Fibroblast of skin of right biceps (primary cell): ENCODE measurements at places on chromosomes 2 and 18.

- no peak for DNase-seq
Observed at GRCh38 chr2:179551539-179552045, 287.0 kb upstream of the SESTD1 start.

- no peak for DNase-seq
Observed at GRCh38 chr18:34084635-34085034, 140.1 kb downstream of the NOL4 start.

- no peak for DNase-seq
Observed at GRCh38 chr2:15693926-15694588, 102.4 kb downstream of the DDX1 start.

DNA sequence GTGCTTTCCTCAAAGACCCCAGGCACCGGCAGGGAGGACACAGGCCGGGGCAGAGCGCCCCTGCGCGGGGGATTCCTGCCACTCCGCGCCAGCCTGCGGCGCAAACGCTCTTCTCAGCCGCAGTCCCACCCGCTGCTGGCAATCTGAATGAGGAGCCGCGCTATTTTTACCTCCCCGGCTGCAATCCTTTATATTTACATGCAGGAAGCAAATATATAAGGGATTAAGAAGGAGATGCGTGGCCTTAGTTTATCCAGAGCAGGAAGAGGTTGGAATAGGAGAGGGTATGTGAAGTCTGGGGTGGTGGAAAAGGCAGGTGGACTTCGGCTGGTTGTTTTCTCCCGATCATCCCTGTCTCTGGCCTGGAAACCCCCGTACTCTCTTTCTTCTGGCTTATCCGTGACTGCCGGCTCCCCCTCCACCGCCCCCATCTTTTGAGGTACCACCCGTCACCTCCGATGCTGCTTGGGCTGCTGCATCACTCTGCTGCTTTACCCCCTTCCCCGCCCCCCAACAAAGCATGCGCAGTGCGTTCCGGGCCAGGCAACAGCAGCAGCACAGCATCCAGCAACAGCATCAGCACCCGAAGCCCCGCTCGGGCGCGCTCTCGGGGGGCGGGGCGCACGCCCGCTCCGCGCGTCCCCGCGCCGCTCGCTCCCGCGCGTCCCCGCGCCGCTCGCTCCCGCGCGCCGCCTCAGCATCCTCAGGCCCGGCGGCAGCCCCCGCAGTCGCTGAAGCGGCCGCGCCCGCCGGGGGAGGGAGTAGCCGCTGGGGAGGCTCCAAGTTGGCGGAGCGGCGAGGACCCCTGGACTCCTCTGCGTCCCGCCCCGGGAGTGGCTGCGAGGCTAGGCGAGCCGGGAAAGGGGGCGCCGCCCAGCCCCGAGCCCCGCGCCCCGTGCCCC, at the start of gene ADAM23:
Gene ADAM23 (plus strand): TSS at position 700 of the 902 bp plus-strand sequence. CDS start 335 bp downstream, outside the sequence.
- DNase-seq, result peak; percentile 72

DNA sequence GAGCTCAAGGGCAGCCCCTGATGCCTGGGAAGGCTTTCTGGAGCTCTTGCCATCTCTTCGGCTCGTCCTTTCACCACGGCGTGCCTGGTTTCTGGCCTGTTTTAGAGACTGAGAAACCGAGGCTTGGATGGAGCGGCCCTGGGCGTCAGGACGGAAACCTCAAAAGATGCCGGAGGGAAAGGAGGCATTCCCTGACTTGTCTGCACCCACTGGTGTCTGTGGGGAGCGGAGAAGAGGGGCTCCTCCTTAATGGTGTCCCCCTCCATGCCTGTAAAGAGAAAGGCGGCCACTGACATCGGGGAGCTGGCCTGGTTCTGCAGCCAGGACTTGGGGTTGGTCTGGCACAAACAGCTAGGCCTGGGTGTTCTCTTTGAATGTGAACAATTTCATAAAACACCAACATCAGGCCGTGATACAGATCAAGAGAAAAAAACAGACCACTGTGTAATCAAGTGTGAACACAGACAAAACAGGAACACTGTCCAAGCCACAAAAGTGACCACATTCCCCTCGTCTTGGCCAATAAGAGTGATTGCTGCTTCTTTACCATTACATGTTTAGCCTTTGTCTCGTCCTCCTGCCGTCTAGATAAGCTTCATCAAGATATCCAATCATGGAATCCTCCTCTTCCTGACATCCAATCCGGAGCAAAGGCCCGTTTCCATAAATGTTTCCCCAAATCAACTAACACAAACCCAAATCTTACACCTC, 633 bp upstream of the ILKAP start:
- DNase-seq, result no peak

- DNase-seq, result no peak
Observed at GRCh38 chr2:20649976-20650375, 922 bp downstream of the HS1BP3 start.

GRCh38 chr2:192877159-192877558, 682.4 kb upstream of the TMEFF2 start:
- no peak for DNase-seq

DNA sequence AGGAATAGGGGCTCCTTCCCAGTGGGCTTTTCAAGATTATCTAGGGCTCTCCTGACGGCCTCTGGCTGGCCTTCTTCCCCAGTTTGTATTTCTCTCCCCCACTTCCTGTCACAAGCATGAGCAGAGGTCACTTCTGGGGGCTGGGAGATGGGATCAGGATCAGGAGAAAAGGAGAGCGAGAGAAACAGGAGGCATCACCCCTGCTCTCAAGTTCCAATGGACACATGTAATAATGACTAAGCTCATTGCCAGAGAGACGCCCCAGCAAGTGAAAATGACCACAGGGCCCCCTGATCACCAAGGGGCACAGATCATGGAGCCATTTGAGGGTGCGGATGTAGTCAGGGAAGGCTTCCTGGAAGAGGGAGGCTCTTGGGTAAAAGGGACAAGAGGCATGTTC, 92.1 kb downstream of the SMAD7 start:
- no peak for DNase-seq

GRCh38 chr2:216789081-216789480, 70.8 kb downstream of the TNP1 start:
- no peak for DNase-seq

DNA sequence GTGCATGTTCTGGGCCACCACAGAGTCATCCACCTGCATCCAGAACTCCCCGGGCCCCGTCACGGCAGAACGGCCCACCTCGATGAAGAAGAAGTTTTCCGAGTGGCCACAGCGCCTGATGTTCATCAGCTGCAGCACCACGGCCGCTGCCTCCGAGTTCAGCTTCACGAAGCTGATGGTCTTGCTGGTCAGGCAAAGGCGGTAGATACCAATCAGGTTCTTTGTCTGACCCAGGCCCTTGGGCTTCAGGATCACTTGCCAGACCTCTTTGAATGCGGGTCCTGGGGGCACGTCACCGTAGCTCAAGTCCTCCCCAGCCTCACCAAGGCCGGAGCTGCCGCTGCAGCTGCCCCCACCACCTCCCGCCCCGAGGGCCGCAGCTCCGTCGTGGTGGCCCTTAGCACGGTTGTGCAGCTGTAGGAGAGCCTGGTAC, 1.6 kb downstream of the IRS1 start:
- no peak for DNase-seq

- no peak for DNase-seq
Observed at GRCh38 chr2:114192362-114192761, 250.1 kb upstream of the DPP10 start.

DNA sequence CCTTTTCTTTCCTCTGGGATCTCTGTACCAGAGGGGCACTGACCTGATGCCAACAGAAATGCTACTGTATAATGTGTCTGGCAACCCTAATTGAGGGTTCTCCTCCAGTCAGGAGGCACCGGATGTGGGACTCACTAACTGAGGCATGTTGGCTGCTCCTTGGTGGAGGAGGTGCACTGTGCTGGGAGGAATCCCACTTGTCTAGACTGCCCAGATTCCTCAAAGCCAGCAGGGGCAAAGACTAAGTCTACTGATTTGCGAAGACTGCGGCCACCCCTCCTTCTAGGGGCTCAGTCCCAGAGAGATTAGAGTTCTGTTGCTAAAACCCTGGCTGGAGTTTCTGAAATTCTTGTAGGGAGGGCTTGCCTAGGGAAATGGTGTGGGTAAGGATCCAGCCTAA, 1192.1 kb downstream of the DPP10 start:
- DNase-seq, result no peak

DNA sequence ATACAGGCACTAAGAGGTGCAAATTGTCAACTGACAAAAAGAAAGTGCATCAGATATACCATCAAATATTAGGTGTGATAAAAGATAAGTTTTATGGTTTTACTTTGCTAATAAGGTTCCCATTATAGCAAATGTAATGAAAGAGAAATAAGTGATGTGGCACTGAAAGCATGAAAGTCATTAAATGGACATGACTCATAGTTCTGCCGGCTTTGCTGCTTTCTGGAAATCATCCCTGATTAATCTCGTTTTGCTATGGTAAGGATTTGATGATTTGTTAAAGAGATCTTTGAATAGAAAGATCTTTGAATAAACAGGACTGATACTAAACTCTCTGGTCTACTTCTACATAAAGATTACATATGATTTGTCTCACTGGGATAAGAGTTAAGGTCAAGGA, 72.7 kb downstream of the CLIP4 start:
- peak; percentile 74 for DNase-seq

DNA sequence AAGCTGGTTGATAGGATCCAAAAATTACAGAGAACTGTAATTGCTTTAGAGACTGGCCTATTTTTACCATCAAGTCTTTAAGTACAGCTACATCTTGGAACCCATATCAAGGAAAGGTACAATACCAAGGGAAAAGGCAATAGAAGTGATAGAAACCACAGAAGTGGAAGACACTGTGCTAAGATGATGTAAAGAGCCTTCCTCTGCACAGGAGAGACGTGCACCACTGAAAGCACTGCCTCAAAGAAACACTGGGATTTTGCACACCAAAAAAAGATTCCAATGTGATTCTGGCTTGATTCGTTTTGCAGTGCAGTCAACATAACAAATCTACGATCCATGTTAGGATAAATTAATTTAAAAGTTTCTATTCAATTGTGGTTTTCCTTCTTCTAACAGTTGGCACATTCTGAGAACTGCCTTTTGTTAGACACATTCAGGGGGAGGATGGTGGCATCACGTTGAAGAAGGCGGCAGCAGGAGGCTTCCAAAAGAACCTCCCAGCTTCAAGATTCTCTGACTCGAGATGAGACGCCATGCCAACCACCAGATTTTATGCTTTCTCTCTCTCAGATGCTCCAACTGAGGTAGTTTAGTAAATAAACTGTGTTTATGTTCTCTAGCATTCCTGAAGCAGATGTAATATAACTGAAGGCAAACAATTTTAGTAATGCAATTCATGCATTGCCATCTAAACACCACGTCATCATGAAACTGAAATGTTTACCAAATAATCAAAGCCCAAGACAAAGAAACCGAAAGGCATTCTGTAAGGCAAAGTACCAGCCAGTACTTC, 102.9 kb downstream of the BCL2 start:
- DNase-seq, result no peak

GRCh38 chr2:105782123-105782522, 37.4 kb downstream of the NCK2 start:
- DNase-seq, result no peak

GRCh38 chr2:73889206-73889605, 3.6 kb upstream of the ACTG2 start:
- DNase-seq, result no peak

GRCh38 chr2:205717999-205718398, 35.7 kb downstream of the NRP2 start:
- DNase-seq, result no peak

DNA sequence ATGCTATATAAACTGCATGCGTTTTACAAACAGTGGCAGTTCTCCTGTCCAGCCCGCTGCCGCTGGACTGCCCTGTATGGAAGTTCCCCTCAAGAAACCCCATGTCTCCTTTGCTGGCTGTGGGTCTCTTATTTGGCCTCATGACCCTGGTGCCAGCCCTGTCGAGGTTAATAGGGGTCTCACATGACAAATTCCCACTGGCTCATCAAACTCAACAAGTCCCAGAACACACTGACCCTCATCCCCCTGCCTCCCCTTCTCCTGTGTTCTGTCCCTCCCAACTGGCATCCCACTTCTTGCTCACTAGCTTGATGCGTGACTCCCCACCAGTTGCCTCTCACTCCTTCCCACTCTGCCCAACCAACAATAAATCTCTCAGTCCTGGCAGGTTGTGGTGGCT, 137.6 kb upstream of the HS6ST1 start:
- DNase-seq, result no peak

GRCh38 chr2:8526403-8526696, 155.5 kb upstream of the ID2 start:
- DNase-seq, result no peak

DNA sequence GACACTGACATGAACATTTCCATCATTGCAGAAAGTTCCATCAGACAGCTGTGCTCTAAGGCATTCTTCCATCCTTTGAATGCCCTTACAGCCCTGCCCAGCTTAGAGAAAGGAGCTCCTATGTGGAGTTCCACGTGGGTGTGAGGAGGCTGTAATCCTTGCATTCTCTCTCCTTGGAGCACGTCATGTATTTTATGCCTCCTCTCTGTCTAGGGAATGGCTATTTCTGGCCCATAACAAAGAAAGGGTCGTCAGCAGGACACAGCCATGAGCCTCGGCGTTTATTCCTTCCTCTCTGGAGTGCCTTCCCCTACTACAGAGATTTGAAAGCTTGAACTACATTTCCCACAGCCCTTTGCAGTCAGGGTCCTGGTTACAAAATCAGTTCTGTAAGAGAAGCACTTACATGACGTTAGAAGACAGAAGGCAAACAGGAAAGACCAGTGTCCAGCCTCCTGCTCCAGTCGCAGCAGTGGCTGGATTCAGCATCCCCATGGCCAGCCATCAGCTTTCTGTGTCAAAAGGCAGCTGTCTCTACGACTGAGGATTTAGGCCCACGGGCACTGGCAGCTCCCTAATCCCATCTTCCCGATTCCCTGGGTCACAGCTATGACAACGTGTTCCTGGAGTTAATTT, 234.9 kb downstream of the TFCP2L1 start:
- DNase-seq, result no peak

GRCh38 chr18:77108001-77108692, 24.4 kb downstream of the MBP start:
- DNase-seq, result peak; percentile 89

DNA sequence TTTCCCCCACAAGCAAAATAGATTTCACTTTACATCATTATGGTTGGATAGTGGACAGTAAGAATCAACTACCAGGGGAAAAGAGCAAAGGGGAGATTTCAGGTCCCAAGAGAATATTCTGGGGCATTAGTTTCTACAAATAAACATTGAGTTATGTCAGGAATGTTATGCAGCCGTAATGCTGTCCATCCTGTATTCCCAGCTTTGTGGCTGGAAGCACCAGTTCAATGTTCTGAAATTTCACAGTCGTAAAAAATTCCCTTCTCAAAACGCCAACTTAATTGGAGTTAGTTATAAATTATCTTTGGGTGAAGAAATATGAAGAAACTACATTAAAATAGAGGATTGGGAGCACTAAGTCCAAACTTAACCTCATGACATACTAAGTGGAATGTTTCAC, 141.5 kb upstream of the FIGN start:
- peak; percentile 61 for DNase-seq

DNA sequence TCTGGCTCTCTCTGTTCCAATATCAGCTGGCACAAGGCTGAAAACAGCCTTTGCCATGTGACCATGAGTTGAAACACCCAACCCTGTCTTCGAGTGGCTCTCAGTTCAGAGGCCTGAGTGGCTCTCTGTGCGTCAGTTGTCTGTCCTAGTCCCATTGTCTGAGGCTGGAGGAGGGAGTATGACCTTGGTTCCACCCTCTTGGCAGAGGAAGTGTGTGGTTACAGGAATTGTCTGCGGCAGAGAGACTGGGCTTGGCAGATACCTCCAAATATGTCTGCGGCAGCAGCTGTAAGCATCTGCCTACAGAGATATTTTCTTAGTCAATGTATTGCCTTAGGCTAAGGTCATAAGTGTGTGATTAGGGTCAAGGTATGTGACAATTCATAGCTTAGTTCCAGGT, 32.6 kb downstream of the CNGA3 start:
- peak; percentile 18 for DNase-seq
